ENCODE measurements at places on chromosomes 2 and 18.

DNA sequence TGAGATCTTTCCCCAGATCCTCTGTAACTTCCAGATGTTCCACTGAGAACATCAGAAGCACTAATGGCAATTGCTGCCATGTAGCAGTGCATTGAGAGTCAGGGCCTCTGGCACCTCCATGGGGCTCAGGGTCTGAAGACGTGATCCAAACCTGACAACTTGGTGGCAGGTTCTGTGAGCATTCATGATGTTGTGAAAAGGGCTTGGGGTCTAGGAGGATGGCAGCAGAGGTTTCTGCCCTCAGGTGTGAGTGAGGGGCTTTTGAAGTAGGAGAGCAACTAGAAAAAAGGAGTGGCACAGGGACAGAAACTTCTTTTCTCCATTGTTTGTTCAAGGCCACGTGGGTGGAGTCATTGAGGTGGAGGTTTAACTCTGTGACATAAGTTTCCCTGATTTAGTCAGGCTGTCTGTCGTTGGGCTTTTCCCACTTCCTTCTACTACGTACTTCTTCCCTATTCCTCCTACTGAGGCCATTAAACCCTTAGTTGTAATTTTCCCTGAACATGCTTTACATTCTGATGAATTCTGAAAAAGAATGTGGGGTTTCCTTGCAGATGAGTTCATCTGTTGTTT, 13.1 kb downstream of the CFLAR start:
- ATAC-seq, result peak; percentile 44

DNA sequence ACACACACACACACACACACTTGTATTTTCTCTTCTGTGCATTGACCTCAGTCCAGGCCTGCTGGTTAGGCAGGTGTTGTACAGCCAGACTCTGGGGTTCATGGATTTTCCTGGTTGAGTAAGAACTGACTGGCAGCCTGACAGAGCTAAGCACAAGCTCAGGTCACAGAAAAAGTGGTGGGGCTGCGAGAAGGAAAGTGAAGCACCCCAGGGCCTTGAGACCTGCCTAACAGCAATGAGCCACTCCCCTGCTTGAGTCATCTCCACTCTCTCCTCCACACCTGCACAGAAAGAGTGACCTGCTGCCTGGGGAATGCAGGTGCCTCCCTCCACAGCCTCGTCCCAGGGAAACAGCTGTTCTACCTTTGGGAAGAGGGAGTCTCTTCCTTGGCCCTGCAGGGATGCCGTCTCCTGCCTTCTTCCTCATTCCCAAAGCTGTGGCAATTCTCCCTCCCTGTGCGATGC, 91.4 kb upstream of the LGALSL start:
- no peak for ATAC-seq

- no peak for ATAC-seq
These were observed 25.4 kb upstream of the FMNL2 start for GRCh38 chr2:152309352-152310214.

DNA sequence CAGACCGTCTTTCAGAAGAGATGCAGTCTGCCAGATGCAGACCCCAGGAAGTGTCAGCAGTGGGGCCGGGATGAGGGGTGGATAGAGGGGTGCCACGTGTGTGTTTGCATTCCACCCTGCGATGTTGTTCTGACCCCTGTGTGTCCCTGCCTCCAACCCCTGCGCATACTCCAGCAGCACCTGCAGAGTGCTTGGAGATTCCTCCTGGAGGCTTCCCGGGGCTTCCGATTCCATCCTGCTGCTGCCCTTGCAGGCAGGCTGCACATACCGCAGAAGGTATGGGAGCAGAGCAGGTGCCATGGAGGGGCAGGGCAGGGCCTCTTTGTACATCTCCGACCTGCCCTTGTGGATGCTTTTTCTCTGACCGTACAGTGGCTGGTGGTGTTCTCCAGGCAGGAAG, 177.2 kb downstream of the SH3RF3 start:
- ATAC-seq, result no peak

DNA sequence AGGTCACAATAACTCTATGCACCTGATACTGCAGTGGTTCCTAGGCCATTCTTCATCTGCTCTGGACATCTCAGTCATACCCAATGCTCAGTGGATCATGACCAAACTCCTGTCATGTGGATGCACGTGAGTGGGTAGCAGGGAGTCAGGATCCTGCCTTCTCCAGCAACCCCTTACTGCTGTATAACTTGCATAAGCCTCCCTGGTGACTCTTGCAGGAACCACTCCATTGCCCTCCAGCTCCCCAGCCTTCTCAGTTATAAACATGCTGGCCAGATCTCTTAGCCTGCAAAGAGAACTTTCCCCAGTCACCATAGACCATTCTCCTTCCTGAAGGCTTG, 98.6 kb upstream of the ZNF397 start:
- ATAC-seq, result no peak

DNA sequence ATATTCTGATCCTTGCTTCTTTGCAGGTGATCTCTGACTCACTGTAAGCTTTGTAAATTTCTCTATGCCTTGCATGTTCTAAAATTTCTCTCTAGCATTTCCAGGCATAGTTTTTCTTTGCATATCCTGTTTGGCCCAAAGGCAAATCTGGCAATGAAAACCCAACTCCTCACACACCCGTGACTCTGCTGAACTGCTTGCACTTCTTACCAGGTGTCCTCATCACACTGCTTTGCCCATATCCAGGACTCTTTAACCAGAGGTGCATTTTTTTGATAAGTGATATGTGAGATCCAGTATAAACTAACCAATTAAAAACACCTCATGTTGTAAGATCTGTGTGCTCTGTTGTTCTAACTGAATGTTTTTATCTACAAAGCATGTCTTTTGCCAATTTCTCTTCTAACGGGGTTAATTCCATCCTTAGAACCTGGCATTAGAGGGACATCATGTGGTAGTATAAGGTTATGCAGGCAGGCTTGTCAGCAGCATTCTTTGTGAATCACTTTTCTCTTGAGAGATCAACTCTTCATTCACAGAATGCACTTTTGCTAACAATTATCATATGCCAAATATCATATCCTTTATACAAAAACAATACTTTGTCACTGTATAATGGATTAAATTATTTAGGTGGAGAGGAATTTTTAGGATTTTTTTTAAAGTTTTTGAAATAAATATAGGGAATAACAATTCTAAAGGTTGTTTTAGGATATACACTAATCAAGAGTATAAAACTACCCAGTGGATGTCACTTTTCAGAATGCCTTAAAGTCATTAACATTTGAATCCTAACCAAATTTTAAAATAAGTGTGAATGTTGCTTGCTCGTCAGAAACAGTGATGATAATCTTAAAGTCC, 20.8 kb upstream of the TMX3 start:
- ATAC-seq, result peak; percentile 52

GRCh38 chr2:15993232-15993610, 52.9 kb downstream of the MYCN start:
- ATAC-seq, result no peak

DNA sequence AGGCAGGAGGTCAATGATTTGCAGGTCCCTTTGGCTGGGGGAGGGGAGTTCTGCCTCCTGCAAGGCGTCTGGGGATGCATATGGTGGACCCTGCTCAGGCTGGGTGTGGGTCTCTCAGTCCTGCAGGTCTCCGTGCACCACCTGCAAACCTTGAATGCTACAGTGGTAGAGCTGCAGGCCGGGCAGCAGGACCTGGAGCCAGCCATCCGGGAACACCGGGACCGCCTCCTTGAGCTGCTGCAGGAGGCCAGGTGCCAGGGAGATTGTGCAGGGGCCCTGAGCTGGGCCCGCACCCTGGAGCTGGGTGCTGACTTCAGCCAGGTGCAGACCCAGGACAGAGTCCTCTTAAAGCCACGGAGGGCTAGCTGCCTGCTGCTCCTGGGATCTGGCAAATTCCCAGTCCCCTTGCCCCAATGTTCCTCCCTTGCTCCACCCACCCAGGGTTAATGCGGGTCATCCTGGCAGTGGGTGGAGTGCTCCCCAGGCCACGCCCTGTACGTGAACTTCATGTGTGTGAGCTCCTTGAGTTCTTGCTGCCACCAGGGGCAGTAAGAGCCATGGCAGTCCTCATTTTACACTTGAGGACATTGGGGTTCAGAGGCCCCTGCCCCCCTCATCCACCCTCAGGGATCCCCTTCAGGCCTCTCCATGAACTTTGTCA, 3.1 kb downstream of the PROM2 start:
- no peak for ATAC-seq

GRCh38 chr2:222627764-222628163, 28.1 kb downstream of the FARSB start:
- ATAC-seq, result no peak

DNA sequence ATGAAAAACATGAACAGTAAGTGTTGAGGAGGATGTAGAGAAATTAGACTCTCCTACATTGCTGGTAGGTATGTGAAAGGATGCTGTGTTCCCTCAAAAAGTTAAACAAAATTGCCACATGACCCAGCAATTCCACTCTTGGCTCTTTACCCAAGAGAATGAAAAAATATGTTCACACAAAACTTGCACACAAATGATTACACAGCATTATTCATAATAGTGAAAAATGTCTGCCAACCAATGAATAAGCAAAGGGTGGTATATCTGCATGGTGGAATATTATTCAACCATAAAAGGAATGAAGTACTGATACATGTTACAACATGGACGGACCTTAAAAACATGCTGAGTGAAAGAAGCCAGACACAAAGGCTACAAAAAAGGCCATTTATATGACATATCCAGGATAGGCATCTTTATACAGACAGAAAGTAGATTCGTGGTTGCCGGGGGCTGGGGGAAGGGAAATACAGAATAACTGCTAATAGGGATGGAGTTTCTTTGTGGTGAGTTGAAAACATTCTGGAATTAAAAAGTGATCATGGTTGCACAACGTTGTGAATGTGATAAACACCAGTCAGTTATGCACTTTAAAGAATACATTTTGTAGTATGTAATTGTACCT, 85.4 kb upstream of the MYO3B start:
- ATAC-seq, result no peak

DNA sequence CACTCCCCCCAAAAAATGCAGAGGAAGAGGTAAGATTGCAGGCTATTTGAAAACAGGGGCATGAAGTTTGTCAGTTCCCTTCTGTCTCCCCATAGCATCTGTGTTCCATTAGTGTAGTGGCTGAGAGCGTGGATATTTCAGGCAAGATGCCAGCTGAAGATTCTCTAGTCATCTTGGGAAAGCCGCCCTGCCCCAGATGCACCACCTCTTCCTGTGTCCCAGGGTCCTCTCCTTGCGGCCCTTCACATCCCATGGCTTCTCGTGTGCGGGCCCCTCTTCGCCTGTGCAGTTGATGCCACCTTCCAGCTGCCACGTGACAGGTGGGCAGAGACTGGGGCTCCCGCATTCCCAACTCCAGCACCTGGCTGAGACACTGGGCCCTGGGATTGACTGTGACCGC, 16.1 kb downstream of the TMEM127 start:
- ATAC-seq, result no peak

DNA sequence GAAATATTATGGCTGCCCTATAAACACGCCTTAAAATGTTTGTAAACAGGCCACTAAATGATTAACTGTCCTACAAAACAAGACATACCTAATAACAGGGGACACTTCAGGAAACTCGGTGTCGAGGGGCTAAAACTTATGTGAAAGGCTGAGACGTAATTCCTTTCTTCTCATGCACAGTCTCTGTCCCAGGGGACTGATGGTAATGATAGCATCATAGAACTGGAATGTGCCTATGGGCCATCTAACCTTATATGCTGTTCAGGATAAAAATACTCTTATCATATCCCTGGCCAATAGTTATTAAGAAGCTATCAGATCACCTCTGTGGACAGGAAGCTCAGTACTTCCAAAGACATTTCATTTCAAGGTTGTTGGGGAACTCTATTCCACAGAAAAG, 252.6 kb upstream of the RASGRP3 start:
- no peak for ATAC-seq

All from activated T-helper 17 cell treated with anti-CD3 and anti-CD28 coated beads, Interleukin-2, amount 50 U/mL, for 72 hours (primary cell).